ENCODE measurements at places on chromosomes 16 and 17. TPM values are rescaled to one million over a fixed set of nuclear protein-coding genes. Genes with fewer than 3 reads are reported as not detected.
A peak's percentile ranks its signal among the peaks of the same experiment; 100 is the strongest.

Gene ARMC5
- total RNA-seq = 5.4 TPM

Gene RAMP2
- total RNA-seq = not detected

- peak; percentile 82 for DNase-seq
Measured at GRCh38 chr16:58459344-58460218, 40.4 kb upstream of the NDRG4 start.

Gene C1QL1
- 4.1 TPM for total RNA-seq

GRCh38 chr17:67055811-67056745, 11.7 kb downstream of the CACNG1 start:
- no peak for DNase-seq

- peak; percentile 93 for DNase-seq
Measured at GRCh38 chr17:44865231-44865660, 17.6 kb downstream of the HIGD1B start.

Gene SGCA
- total RNA-seq = not detected

Gene ARL2BP
- 38.4 TPM for total RNA-seq

DNA sequence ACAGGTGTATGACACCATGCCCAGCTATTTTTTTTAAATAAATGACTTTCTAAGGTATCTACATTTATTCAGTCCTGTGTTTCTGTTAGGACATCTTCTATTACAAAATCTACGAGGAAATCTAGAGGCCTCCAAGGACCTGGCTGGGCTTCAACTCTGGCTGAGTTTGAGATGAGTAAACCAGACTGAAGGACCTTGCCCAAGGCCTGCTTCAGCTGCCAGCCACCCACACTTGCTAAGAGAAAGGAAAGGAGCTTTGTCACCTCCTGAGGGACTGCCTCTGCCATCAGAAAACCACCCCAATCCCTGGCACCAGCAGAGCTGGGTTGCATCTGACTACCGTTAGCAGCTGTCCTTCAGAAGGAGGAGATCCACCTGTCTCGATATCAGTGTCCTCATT, 1.3 kb upstream of the MYO1D start:
- DNase-seq = peak; percentile 19

Gene TP53TG3C
- total RNA-seq = not detected

GRCh38 chr17:1222321-1222720, 42.5 kb upstream of the ABR start:
- peak; percentile 73 for DNase-seq

DNA sequence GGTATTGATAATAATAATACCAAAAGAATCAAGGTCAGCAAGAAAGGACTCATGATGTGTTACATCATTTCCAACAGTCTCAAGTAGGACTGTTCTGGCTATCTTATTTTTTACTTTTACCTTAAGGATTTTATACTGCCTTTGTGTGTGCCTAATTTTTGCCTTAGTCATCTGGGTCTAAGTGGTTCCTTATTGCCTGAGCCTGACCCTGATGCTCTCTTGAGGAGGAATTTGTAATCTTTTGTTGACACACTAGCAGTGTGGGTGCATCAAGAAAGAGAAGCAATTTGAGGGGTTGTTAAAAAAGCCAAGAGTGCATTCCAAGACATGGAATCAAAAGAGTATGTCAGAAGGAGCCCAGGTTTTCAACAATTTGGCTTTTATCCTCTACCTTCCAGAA, 59.3 kb downstream of the TMEM100 start:
- no peak for DNase-seq

GRCh38 chr17:9811086-9811485, 10.8 kb downstream of the GSG1L2 start:
- peak; percentile 82 for DNase-seq

GRCh38 chr17:27354051-27354490, 60.2 kb downstream of the WSB1 start:
- no peak for DNase-seq
